Activated T-helper 2 cell treated with anti-CD3 and anti-CD28 coated beads, Interferon-gamma antibody, Interleukin-2, Interleukin-4, amounts not matched to agents 10 μg/mL and 5 μg/mL and 100 μg/mL, durations not matched to agents 14 hours and 24 hours and 36 hours (primary cell): ENCODE measurements at places on chromosomes 1 and 21.

GRCh38 chr1:198730952-198731351 is 92.1 kb downstream of the PTPRC start:
- no peak for DNase-seq

- DNase-seq: no peak
Observed at GRCh38 chr1:171433451-171433850, 51.9 kb upstream of the PRRC2C start.

DNA sequence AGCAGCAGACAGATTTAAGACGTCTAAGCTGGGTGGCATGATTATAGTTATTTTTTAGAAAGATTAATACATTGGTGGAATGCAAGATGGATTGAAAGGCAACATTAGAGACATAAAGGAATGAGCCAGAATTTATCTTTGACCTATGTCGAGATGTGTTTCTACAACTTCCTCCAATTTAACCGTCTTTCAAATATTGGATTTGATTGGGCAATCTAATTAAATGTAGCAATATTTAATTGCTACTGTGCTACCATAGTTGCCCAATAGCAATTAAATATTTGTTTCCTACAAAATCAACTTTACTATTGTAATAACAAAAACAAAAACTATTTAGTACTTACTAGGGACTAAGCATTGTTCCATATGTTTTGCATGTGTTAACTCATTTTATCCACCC is 30.4 kb upstream of the CYP4A22 start:
- no peak for DNase-seq

GRCh38 chr1:228082918-228083870 is 686 bp downstream of the ARF1 start:
- DNase-seq: no peak

DNA sequence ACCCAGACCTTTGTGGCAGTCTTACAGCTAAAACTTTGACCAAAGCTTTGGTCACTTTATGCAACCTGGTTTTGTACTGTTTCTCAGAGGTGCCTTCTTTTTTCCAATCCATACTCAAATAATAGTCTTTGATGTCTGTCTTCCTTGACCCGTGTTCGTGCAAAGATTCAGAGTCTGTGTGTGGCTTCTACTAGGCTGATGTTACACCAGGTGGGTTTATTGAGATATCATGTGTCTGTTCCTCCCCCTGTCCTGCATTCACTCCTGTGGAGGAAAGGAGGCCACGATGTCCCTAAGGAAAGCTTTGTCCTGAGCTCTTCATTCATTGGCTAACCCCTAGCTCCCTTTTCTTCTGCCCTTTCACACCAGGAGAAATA is 15.0 kb upstream of the IKBKE start:
- DNase-seq: no peak

DNA sequence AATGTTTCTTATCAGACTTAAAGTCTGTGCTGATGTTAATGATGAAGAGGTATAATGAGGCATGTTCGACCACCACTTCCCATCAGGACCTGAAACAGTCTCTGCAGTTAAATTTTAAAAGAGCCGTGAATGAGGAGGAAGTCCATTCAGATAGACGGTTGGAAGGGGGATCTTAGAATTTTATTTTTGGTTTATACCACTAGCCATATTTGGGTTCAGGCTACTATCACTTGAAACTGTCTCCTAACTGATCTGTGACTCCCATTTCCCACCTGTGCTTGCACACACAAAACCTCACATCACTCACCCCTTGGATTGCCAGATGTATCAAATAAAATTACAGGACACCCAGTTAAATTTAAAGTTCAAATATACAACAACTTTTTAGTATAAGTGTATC is 9.9 kb upstream of the ANKRD13C start:
- DNase-seq: no peak

- no peak for DNase-seq
Observed at GRCh38 chr21:29334717-29335428, 36.2 kb downstream of the BACH1 start.

DNA sequence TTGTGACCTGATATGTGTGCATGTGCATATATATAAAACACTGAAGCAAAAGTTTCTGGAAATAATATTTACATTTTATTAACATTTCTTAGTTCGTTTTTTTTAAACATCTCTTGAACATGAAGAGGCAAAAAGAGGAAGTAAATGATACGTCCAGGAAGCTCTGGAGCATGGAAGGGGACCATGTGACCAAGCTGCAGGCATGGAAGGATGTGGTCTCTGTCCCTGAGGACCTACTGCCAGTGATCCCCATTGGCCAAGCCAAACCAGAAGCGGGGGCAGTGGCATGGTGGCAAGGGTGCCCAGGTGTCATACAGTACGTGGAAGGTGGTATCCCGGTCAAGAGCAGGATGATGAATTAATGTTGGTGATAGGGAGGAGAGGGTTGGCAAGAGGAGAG is 268.3 kb upstream of the PROX1 start:
- DNase-seq: no peak

DNA sequence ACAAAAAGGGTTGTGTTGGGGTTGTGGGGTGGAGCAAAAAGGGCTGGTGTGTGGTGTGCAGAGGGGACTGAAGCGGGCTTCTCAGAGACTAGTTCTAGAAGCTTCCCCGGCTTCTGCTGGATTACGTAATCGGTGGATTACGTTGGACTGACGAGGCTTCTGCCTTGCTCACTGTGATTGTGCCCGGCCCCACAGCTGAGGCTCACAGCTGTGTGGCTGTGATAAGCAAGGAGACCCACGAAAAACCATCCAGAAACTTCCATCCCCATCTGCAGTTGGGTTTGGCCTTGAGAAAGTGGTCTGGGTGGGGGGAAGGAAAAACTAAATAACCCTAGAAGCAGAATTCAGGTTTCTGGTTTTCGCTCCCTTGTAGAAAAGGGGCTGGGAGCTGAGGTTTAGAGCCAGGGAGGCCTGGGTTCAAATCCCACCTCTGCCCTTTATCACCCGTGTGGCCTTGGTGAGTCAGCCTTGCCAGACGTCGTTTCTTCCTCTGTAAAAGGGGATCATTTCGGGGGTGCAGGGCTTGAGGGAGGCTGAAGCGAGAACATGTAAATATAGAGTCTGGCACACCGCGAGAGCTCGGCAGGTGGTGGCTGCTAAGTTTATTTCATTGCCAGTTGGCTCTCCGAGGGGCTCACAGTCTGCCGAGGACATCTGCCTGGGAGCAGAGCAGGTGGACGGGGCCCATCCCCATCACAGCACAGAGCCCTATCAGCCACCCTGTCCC is 30.4 kb upstream of the DISP3 start:
- no peak for DNase-seq

- DNase-seq: no peak
Observed at GRCh38 chr21:46452710-46453109, 6.0 kb upstream of the DIP2A start.

DNA sequence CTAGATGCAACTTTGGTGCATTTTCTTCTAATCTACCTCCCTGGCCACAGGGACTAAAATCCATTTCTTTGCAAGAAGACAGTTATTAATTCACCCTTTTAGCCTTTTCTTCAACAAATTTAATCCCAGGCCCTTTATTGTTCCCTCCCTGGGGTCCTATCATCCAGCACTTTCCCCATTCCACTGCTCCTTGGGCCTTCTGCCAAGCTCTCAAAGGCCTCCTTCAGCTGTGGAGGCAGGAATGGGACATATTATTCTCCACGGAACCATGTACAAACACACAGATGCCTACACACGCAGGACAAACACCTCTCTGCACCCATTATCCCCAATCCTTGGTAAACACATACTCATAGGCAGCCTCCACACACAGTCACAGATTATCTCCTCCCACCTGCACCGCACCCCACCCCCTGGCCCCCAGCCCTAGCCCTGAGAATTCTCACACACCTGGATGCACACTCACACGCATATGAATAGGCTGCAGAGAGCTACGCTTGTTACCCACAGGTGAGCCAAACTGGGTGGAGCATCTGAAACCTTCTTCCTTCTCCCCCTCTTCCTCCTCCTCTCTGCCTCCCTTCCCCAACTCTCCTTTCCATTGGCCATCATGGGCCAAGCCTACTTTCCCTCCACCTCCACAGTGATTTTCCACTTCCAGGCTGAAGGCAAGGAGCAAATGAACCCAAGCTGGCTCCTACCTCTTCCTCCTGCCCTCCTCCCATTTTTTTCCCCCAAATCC is 11.7 kb downstream of the TAGLN2 start:
- no peak for DNase-seq

DNA sequence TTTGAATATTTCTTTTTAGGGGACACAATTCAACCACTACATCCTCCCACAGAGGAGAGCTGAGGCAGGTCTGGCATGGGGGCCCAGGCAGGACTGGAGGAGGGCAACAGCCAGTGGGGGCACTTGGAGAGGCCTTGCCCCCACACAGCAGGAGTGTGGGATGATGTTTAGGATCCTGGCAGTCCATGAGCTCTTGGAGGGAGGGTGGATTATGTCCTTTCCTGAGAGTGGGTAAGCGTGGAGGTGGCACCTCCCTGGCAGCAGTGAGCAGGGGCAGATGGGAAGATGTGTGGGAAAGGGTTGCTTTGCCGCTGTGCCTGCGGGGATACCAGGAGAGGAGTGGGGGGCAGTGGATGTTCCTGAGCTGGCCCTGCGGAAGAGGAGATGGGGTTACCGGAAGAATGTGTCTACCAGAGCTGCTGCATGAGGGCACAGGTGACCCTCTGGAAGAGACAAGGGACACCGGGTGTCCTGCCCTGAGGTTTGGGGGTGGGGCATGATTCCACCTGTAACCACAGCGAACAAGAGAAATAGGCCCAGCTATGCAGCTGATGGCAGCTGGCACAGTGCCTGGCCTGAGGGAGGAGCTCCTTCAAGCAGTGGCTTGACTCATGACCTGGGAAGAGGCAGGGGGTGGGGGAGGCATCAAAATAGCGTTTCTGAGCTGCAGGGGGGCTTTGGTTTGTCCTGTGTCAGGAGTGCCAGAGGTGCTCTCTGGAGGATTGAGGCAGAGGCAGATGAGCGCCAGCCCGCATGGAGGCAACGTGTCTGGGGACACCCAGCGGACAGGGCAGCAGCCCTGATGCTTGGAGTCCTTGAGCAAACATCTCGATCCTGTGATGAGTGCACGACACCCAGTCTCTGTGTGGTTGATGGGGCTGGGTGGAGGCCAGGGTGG is 123.9 kb upstream of the TMPRSS2 start:
- no peak for DNase-seq

GRCh38 chr1:225735252-225736149 is 42.1 kb upstream of the SRP9 start:
- DNase-seq: no peak

DNA sequence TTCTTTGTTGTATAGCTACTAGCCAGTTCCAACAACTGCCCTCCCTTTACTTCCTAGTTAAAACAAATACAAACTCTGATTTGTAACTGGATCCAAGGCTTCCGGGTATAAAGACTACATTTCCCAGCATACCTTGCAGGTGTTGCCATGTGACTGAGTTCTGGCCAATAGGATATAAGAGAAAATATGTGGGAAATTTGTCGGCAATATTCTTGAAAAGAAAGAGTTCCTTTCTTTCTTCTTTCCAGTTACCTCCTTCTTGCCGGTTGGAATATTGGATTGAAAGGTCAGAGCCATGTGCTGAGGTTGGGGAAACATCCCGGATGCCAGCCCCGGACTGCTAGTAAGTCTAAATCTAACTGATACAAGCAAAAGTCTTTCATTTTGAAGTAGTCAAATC is 23.0 kb upstream of the ZBTB40 start:
- peak; percentile 18 for DNase-seq

- no peak for DNase-seq
Observed at GRCh38 chr1:167416506-167416905, 101.8 kb downstream of the CD247 start.

DNA sequence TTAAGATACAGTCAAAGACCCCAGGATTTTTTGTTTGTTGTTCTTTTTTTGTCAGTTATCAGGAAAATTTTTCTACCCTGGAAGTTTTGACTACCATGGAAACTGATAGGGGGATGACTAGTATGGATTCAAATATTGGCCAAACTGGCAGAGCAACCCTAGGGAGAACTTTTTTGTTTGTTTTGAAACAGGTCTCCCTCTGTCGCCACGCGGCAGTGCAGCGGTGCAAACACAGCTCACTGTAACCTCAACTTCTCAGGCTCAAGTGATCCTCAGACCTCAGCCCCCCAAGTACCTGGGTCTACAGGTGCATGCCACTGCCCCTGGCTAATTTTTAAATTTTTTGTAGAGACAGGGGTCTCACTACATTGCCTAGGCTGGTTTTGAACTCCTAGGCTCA is 46.6 kb downstream of the TOR3A start:
- DNase-seq: no peak

DNA sequence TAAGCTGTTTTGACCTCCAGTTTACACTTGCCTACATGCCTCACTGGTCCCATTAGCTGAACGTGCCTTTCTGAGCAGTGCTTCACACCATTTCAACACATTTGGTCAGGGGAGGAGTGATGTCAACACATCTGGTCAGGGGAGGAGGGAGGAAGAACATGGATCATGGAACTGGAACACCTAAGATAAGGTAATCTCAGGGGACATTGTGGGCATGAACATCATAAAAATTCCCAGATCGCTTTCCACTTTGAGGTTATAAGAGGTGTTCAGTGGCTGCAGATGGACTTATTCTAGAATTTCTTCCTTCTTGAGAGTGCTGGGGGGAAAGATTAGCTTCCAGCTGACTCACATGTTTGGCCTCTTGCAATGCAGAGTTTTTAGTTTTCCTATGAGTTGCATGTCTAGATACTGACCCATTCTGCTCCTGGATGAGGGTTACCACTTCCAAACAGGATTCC is 2.0 kb downstream of the QSOX1 start:
- no peak for DNase-seq

- DNase-seq: no peak
Observed at GRCh38 chr1:153565529-153566374, at the start of gene S100A2. Gene S100A2 (minus strand): TSS chr1:153565844. CDS start chr1:153563877, 1,967 bp downstream.

- DNase-seq: no peak
Observed at GRCh38 chr1:28835237-28835650, 23.3 kb downstream of the OPRD1 start.

GRCh38 chr1:170126696-170127095 is 19.1 kb upstream of the NTMT2 start:
- DNase-seq: no peak

- DNase-seq: no peak
Observed at GRCh38 chr1:76240316-76240715, 165.8 kb downstream of the ST6GALNAC3 start.

GRCh38 chr1:55478742-55479141 is 263.6 kb upstream of the USP24 start:
- DNase-seq: no peak

DNA sequence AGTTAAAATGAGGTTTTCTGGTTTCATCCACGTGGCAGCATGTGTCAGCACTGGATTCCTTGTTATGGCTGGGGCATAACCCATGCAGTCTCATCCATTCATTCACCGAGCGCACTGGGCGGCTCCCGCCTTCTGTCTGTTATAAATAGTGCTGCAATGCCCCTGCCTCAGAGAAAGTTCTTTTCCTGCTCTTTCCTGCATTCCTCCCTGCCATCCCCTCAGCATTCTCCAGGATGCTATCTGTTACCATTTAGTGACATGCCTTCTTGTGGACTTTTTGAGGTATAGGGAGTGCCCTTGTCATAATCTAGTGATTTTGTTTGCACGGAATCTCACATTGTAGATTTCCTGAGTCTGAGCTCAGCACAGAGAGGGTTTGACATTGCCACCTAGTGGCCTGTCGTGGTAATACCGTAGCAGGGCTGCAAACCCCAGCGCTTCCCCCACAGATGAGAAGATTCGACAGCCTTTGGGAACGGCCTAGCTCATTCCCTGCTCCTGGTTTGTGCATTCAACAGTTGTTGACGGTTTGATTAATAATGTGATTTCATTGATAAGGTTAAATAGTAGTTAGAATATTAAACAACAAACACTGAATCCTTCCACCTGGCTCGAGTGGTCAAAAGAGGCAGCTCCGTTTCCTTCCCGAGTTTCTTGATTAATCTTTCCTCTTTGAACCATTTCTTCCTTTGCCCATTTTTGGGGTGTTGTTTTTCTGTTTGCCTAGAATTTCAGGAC is 46.3 kb downstream of the UMODL1 start:
- peak; percentile 60 for DNase-seq

- no peak for DNase-seq
Observed at GRCh38 chr1:21254335-21254951, 35.8 kb downstream of the ECE1 start.
